ENCODE measurements at places on chromosomes 13 and 19. TPM values are rescaled to one million over a fixed set of nuclear protein-coding genes. Genes with fewer than 3 reads are reported as not detected.

DNA sequence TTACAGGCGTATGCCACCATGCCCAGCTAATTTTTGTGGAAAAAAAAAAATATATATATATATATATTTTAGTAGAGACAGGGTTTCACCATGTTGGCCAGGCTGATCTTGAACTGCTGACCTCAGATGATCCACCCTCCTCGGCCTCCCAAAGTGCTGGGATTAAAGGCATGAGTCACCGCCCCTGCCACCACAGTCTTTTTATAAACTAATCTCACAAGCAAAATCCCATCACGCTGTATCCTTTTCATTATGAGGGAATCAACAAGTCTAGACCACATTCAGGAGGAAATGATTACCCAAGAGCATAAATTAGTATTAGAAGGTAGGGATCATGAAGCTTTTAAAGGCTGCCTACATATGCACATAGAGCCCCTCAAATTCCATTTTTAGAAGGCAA lies 210.6 kb upstream of the NBEA start:
- H3K4me3 ChIP-seq: no peak overlapping the region
- no peak for DNase-seq
- H3K4me1 ChIP-seq: no peaks in the 10 kb centered on the region

NDFIP2 gene
- total RNA-seq: 2.6 TPM

TSSK6 gene
- 2.5 TPM for total RNA-seq

PTH2 gene
- total RNA-seq: not detected

Data from natural killer cell (primary cell).